ENCODE measurements at places on chromosomes 1 and 21.

GRCh38 chr1:21663248-21663950, 5.8 kb downstream of the RAP1GAP start:
- peak; percentile 59 for DNase-seq

DNA sequence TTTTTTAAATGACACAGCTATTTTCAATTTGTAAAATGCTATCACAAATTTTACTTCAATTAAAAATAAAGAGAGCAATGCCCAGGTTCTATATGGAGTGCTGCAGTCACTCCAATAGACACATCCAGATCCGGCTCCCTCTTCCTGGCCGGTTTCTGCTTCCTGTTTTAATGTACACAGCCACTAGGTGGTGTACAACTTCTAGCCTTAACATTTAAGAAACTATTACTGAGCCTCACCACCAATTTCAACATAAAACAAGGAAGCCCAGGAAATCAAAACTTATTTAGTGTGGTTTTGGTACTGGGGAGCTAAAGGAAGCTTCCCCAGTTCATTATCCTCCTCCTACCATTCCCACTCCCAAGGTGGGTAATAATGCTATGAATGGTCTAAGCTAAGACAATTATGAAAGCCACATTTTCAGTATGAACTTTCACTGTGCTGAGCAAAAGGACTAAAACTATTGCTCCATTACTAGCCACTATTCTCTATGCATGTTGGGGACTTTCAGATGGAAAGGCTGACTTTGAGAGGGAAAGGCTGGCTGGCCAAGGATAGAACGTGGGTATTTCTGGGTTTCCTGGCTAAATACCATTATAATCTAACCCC, 25.5 kb upstream of the MTMR11 start:
- no peak for DNase-seq

GRCh38 chr1:56169856-56170255, 409.5 kb downstream of the PLPP3 start:
- DNase-seq, result no peak

DNA sequence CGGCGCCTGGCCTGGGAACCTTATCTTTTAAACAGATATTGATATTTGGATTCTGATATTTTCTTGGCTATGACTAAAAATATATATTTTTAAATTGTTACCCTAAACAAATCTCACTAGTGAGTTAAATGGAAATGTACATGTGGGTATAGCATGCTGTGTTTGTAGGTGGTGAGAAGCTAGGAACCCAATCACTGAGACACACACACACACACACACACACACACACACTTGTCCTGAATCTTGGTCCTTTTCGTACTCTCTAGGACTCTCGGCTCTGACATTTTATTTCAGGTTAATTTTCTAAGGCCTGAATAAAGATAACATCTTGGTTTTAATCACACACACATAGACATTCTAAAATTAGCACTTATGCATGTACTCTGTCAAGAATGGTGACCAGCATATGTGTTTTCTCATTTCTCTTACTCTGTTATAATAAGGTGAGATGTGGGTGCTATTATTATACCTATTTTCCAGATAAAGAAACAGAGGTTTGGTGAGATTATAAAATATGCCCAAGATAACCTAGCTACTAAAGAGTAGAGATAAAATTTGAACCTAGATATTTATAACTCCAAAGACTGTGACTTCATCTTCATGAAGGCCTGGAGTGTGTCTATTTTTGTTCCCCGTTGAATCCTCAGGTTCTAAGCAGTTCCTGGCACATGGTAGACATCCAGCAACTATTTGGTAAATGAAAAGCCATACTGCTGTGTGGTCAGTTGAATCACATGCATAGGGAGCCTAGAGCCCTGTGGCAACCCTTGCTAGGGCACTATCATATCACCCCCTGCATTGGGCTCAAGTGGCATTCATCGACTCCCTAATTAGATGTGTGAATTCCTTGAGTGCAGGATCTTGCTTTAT, 85.0 kb upstream of the RAB3GAP2 start:
- no peak for DNase-seq

- DNase-seq, result peak; percentile 96
Observed at GRCh38 chr1:153990468-153991150, at the start of gene RPS27. RPS27 (plus strand) TSS chr1:153990762; CDS start chr1:153990797, 35 bp downstream.

All from suprapubic skin (tissue), 4 donors.